ENCODE measurements at places on chromosomes 13 and 19. TPM values are rescaled to one million over a fixed set of nuclear protein-coding genes. Genes with fewer than 3 reads are reported as not detected.

The ZNF560 gene
- 0.01 TPM for polyA plus RNA-seq

The FUT1 gene
- polyA plus RNA-seq = 5.4 TPM

The KCNJ14 gene
- polyA plus RNA-seq = 0.29 TPM

The GRK1 gene
- 0.22 TPM for polyA plus RNA-seq

The ANGPTL4 gene
- polyA plus RNA-seq = 11.3 TPM

The RNF225 gene
- polyA plus RNA-seq = not detected

The S1PR5 gene
- polyA plus RNA-seq = 0.15 TPM

The CABP5 gene
- not detected for polyA plus RNA-seq

The PSG3 gene
- not detected for polyA plus RNA-seq

The PAK4 gene
- polyA plus RNA-seq = 8.6 TPM

The LILRA1 gene
- 0.19 TPM for polyA plus RNA-seq

The IGSF23 gene
- not detected for polyA plus RNA-seq

The TLE6 gene
- 1.2 TPM for polyA plus RNA-seq

The ZBTB32 gene
- not detected for polyA plus RNA-seq

The PEX11G gene
- polyA plus RNA-seq = 1.2 TPM

The ZNF829 gene
- 1.0 TPM for polyA plus RNA-seq

The PVR gene
- polyA plus RNA-seq = 47.3 TPM

The LCP1 gene
- polyA plus RNA-seq = 3.2 TPM

The CD22 gene
- 0.07 TPM for polyA plus RNA-seq

The TUBA3C gene
- polyA plus RNA-seq = not detected

The ICAM3 gene
- 13.1 TPM for polyA plus RNA-seq

The IGLON5 gene
- 0.14 TPM for polyA plus RNA-seq
